GM12878 (cell line): ENCODE measurements at places on chromosomes 7 and 10.

- no peak for DNase-seq
Measured at GRCh38 chr10:128550045-128550444, 423.8 kb upstream of the MKI67 start.

DNA sequence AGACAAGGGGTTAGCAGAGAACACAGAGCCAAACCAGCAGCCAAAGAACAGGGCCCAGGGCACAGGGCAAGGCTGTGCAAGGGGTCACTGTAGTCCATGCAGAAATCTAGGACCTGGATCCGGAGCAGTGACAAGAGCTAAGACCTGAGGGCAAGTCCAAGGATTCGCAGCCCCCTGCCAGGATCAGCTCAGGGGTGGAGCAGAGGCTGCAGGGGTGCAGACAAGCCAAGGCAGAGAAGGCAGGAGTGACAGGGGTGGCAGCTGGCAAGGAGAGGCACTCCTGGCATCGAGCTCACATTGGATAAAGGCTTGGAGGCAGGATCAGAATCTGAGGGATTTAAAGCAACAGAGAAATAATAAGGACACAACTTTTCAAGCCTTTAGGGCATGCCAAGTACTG, 80.7 kb upstream of the NANOS1 start:
- no peak for DNase-seq

- no peak for DNase-seq
Measured at GRCh38 chr7:76513817-76514799, 3.8 kb downstream of the UPK3B start.

DNA sequence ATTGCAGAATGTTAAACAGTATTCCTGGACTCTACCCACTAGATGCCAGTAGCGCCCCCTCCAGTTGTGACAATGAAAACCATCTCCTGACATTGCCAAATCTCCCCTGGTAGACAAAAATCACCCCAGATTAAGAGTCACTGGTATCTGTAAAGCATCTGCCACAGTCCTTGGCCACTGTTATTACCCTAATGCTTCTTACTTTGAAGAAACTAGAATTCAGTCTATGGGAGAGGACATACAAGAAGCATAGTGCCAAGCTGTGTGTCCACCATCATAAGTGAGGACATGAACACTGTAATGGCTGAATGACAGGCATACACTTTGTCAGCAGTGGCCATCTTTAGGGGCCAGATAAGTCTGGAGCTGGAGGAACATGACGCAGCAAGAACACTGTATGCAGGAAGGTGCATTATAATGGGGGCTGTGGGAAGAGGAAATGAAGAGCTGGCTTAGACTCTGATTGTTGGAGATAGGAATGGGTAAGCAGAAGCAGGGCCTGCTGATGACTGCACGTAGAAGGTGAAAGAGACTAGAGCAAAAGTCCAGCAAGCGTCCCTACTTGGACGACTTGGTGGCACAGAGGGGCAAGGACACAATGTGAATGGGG, 32.5 kb downstream of the CBX3 start:
- DNase-seq = no peak

- no peak for DNase-seq
Measured at GRCh38 chr10:46263831-46264268, 22.9 kb upstream of the ANTXRL start.

DNA sequence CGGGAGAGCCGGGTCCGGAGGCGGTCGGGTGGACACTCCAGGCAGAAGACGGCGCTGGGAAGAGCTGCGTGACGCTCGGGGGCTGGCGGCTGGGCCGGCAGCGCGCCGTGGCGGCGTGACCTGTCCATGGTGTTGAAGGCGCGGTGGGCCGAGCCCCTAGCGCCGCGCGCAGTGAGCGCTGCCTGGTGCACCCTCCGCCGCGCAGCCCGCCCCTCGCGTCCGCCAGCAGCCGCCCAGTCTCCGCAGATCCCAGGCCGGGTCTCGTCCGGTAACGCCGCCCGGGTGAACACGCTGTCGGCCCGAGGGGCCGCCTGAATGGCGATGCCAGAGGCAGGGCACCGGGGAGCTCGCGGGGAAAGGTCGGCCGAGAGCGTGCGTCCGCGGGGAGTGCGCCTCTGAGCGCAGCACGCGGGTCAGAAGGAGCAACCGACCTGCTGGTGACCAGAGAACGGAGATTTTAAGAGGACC, 657 bp upstream of the TMEM178B start:
- DNase-seq = no peak

- no peak for DNase-seq
Measured at GRCh38 chr7:1493129-1493528, 11.1 kb downstream of the INTS1 start.

DNA sequence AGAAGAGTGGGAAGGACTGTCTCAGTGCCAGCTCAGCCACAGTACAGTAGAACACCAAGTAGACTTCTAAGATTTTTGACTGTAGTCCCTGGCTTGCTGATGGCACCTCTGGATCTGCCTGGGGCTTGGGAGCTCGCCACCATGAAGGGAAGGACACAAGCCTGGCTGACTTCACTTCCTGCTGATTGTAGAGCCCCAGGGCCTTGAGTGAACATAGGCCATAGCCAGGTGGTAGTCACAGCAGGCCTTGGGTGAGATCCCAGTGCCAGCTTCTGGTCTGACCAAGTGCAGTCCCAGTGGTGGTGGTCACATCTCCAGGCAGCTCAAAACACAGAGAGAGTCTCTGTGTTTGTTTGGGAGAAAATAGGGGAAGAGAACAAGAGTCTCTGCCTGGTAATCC, 57.6 kb upstream of the HBP1 start:
- no peak for DNase-seq

DNA sequence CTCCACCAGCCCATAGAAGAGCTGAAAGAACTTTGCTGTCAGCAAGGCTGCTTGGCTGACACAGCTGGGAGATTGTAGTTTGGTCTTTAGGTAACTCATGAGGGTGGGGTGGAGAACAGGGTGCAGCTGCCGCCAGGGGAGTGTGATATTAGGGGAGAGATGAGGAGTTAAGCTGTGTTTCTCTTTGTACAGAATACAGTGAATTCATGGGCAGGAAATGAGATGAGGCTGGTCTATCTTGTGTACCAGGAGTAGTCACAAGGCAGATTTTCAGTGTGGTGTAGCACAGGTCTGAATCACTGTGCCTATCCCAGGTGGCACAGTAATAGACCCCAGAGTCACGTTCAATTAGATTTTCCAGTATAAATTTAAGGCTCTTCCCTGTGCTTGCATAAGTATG, 56.6 kb upstream of the TARP start:
- no peak for DNase-seq

DNA sequence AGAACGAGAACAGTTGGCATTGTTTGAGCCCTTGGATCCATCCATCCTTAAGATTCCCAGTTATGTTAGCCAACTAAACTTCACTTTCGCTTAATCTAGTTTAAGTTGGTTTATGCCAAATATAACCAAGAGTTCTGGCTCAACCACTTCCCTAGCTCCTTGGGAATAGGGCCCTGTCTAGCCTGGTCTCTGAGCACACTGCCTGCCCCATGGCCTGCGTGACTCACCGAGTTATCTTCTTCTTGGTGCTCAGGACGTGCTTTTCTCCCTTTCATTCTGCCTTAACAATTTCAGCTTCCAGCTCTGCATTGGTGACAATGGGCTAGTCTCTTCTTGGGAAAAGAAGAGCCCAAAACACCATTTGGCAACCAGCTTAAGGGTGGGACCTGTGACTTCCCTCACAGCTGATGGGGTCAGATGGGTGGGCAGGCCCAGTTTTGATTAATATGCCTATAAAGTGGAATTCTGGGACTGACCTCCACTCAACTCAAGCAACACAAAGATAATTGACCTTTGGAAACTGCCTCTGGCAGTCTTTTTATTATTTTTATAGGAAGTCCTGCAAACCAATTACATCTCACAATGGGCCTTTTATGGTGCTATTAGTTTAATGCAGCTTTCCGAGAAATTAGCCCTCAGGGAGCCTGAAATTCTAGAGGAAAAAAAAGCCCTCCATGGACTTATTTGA, 126.4 kb downstream of the CFAP58 start:
- DNase-seq = no peak

GRCh38 chr7:3244241-3244814, 56.7 kb upstream of the SDK1 start:
- DNase-seq = no peak

DNA sequence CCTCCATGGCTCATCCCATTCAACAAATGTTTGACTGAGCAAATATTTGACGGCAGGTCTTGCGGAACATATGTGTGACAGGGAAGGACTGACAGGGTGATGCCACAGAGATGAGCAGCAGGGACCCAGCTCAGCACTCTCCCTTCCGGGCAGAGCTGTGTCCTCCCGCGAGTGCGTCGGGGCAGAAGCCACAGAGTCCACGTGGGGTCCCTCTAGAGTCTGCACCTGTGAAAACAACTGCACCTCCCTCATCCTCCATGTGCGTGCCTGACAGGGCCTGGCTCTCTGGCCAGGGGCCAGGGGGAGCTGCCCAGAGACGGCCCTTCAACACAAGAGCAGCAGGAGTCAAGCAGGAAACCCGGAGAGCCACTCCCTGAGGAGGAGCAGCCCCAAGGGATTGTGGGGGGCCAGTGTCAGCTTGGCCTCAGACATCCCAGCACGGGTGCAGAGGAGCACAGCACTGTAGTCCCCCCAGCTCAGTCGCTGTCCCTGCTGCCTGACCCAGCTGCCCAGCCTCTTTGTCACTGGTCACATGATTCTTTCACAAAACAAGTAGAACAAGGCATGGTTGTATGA, 83.6 kb upstream of the TMEM72 start:
- DNase-seq = no peak

- DNase-seq = no peak
Measured at GRCh38 chr7:123682690-123683089, 27.0 kb downstream of the LMOD2 start.

DNA sequence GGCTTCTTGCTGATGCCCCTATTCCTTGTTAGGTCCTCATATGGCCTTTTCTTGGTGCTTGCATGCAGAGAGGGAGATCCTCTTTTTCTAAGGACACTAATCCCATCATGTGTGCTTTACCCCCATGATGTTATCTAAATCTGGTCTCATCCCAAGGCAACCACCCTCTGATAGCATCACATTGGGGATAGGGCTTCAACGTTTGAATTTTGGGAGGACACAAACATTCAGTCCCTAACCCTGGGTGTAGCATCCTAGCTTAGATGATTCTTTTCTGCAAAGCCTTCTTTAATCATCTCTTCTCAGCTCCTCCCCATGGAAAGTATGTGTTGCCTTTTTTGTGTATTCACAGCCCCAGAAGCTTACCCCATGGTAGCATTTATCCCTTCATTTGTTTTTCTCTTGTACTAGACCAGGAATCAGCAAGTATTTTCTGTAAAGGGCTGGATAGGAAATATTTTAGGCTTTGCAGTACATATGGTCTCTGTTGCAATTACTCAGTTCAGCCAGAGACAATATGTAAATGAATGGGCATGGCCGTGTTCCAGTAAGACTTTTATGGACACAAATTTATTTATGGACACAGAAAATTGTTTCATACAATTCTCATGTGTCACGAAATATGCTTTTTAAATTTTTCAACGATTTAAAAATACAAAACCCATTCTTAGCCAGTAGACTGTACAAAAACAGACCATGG, 101.5 kb upstream of the CSTF2T start:
- no peak for DNase-seq

GRCh38 chr7:99352247-99352646, 22.3 kb upstream of the ARPC1B start:
- no peak for DNase-seq

GRCh38 chr10:58674251-58674650, 161.6 kb downstream of the BICC1 start:
- DNase-seq = no peak
